Stimulated activated naive CD4-positive, alpha-beta T cell (primary cell): ENCODE measurements at places on chromosomes 16 and 17.

DNA sequence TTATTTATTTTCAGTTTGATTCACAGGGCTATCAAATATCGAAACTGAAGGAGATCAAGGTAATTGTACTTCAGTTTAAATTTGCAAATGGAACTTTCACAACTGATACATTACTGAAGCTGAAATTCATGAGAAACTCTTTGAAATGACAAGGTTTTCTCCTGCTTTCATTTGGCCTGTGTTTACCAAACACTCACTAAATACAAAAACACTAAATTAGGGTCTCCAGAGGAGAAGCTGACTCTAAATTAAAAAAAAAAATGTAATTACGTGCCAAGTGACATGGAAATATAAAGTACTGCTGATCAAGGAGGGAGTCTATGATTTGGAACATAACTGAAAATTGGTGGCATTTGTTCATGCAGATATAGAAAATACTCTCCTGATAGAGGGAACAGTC, 205.8 kb downstream of the CDH11 start:
- DNase-seq, result no peak

DNA sequence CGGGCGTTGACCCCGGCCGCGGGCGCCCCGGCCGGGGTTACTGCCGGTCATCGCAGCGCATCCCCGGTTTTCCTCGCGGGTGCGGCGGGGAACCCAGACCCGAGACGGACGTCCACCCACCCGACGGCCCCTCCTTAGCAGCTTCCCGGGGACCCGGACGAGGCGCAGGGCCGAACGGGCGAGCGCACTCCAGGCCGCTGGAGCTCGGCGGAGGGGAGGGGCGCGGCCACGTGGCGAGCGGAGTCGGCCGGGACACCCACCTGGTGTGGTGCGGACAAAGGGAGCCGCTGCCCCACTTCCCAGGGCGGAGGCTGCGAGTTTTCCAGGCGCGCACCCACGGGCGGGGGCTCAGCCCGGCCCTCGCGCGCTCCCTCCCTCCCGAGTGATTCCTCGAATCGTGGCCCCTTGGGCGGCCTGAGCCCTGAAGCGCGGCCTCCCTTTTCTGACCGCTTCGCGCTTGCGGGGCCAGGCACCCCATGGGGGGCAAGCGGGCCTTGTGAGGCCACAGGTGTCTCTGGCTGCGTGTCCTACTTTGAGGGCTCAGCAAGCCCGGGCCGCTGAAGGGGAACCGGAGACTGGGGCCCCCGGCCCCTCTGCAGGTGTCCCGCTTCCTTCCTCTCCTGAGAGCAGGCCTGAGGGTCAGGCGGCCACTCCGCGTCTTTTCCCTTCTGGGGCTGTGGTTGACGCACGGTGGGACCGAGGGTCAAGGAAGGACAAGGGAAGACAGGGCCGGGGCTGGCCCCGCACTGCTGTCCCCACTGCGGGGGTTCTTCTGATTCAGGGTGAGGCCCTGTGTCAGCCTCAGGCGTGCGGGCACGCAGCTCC, 1.1 kb upstream of the FASN start:
- peak; percentile 44 for DNase-seq

DNA sequence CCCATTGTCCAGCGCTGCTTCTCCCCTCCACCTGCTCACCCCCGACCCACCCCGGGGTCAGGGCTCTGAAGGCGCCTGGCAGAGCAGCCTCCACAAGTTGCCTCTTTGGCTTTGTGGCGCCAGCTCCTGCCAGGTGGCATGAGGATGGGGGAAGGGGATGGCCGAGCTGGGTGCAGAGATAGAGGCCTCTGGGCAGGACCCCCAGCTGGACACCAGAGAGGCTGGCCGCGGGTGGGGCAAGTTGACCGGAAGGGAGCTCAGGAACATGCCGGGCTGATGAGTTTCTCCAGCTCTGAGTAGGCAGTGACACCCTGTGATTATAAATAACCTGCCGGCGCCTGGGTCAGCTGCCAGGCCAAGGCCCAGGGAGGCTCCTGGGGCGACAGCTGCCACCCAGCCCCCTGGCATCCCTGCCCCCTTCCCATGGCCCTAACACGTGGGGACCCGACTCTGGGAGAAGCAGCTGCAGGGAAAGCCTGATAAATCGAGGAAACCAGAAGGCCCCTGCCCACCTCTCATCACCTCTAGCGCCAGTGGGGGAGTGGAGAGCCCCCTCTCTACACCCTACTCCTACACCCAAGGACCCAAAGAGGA, 729 bp downstream of the P2RX5 start:
- DNase-seq, result no peak

DNA sequence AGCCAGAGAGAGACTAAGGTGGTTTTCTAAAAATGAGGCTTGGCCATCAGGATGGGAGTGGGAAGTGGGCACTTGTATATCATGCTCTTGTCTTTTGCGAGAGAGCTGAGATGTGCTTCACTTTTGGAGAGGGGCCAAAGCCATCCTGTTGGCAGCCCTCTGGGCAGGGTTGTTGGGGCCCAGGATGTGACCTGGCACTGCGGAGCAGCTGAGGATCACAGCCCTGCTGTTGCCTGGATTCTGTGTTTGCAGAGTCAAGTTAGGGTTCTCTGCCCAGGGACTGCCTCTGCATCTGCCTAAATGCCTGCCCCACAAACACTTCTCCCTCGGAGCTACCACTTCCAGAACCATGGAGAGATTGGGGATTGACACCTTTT, 71.2 kb downstream of the PLD6 start:
- no peak for DNase-seq

- DNase-seq, result no peak
Measured at GRCh38 chr16:13587181-13587580, 332.8 kb upstream of the ERCC4 start.

- no peak for DNase-seq
Measured at GRCh38 chr17:62692721-62693431, 65.4 kb downstream of the MRC2 start.

DNA sequence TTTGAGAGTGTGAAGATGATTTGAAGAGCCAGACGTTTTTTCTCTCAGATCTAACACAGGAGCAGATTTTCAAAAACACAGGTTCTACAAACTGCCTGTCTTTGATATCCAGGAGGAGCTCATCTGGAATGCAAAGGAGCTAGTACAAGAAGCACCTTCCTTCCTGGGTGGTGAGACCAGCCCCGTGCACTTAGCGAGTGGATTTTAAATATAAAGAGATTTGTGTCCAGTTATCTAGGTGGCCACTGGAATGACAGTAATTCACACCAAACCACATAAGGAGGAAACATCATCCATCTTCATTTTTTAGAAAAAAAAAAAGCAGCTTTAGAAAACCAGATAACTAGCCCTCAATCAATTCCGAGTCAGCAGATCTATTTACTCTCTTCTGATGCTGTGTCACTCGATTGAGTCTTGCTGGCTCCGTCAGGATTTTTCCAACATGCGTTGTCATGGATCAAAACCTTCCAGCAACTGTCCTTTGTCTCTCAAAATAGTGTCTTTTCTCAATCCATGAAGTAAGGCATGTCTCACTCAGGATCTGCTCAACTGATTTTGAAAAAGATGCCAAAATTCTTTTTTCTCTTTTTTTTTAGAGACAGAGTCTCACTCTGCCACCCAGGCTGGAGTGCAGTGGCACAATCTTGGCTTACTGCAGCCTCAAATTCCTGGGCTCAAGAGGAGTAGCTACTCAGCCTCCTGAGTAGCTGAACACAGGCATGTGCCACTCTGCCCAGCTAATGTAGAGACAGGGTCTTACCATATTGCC, 451.2 kb upstream of the PSMD7 start:
- no peak for DNase-seq

DNA sequence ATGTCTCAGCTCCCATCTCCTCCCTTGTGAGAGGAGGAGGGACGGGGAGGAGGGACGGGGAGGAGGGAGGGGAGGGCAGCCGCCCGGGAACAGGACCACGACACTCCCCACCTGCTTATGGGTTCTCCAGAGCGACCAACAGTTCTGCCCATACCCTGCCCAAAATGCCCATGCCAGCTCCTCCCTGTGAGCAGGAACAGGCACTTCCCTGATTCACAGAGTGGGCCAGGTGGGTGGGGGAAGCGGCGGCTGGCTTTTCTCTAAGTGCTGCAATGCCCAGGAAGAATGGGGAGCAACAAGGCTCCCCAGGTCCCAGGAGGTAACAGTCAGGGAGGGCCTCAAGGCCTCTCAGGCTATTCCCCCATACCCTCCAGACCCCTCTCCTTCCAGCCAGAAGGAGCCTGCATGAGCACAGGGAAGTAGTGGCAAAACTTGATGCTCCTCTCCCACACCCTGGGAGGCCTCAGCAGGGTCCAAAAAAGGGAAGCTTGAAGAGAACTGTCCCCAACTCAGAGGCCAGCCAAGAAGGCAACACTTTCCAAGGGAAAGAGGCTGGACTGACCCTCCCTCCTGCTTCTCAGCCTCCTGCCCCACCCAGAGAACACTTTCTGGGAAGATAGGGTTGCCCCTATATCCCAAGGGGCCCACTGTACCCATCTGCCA, 53.8 kb downstream of the MYO18A start:
- no peak for DNase-seq

- no peak for DNase-seq
Measured at GRCh38 chr16:66617010-66617434, 12.5 kb downstream of the CMTM3 start.

GRCh38 chr16:11354733-11355574, 9.7 kb downstream of the RMI2 start:
- peak; percentile 82 for DNase-seq

GRCh38 chr16:53498984-53499383, 4.0 kb downstream of the AKTIP start:
- DNase-seq, result no peak

DNA sequence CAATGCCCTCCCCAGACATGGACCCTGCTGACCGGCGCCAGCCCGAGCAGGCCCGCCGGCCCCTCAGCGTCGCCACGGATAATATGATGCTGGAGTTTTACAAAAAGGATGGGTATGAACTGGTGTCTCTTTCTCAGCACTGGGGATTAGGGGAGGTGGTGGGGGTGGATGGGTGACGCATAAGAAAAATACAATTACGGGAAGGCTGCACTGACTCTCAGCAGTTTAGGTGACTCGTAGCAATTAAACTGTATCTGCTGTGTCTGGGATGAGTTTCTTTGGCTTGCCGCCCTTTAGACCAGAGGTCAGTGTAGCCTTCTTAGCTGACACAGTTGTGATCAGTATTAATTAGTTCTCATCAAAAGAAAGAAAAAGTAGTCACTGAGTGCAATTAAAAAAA, 59.0 kb downstream of the ELAC2 start:
- DNase-seq, result no peak

- DNase-seq, result no peak
Measured at GRCh38 chr16:52546291-52547003, 496 bp downstream of the TOX3 start.

GRCh38 chr17:31320241-31320640, 1.2 kb downstream of the EVI2A start:
- DNase-seq, result no peak

GRCh38 chr17:15514469-15514868, 47.0 kb upstream of the CDRT4 start:
- no peak for DNase-seq

DNA sequence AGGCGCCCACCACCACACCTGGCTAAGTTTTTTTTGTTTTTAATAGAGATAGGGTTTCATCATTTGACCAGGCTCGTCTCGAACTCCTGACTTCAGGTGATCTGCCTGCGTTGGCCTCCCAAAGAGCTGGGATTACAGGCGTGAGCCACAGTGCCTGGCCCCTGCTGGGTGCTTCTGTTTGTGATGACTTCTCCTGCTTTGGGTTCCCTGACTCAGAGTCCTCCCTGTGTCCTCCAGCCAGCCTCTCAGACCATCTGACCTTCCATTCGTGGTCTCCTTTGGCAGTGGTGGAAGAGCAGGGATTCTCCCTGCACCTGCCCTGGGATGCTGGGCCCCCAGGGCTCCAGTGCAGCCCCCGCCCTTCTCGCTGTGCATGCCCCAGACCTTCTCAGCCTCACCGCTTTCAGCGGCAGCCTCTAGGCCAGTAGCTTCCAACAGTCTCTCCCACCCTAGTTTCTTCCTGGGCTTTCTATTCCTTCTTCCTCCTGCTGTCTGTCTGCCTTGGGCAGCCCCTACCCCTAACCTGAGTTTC, 13.2 kb downstream of the BEAN1 start:
- DNase-seq, result no peak

DNA sequence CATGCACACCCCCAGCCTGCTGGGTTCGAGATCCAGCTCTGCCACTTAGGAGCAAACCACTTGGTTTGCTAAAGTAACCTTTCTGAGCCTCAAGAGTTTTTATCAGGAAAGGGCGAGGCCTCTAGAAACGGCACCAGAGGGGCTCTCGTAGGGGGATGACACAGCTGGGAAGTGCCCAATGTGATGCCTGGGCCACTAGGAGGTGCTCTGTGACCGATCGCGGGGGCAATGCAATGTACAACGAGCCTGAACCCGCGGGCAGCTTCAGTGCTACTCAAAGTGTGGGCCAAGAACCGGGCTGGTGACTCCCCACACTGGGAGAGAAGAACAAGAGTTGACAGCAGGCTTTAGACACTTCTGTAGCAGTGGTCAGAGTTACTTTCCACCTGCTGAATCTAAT, 9.4 kb downstream of the C16orf89 start:
- DNase-seq, result peak; percentile 21

- DNase-seq, result no peak
Measured at GRCh38 chr16:9097266-9098219, 6.1 kb downstream of the HAPSTR1 start.

DNA sequence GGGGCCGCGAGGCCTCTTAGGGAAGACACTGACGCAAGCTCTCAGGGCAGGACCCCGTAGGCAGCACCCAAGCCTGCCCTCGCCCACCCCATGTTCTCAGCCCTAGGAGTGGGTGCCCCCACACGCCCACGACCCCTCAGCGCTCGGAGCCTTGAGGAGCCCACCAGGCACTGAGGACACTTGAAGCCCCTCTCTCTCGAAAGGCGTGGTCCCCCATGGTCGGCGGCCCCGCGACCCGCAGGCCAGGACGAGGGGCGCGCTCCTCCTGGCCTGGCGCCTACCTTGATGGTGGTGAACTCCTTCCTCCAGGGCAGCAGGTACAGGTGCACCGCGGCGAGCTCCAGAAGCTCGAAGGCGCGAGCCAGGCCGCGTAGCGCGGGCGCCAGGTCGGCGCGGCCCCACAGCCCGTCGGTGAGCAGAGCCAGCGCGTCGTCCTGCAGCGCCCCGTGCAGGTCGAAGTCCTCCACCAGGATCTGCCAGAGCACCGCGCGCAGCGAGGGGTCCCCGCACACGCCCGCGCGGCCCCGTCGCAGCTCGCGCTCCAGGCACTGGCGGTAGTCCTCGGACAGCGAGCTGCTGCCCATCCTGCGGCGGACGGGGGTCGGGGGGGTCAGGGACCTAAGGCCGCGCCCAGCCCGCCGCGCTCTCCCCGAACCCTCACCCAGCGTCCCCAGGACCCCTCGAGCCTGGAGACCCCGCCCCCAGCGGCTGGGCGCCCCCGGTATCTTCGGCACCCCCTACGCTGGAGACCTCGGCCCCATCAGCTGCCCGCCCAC, 668 bp downstream of the SPATA2L start:
- DNase-seq, result peak; percentile 54

GRCh38 chr16:2609827-2610470, 72.1 kb downstream of the PDPK1 start:
- DNase-seq, result no peak

- DNase-seq, result no peak
Measured at GRCh38 chr17:40063187-40063771, 514 bp downstream of the THRA start.

GRCh38 chr17:11256877-11257276, 15.9 kb downstream of the SHISA6 start:
- no peak for DNase-seq

GRCh38 chr16:19835968-19836421, 48.7 kb downstream of the GPRC5B start:
- no peak for DNase-seq

- DNase-seq, result no peak
Measured at GRCh38 chr17:47742319-47743181, 9.5 kb downstream of the TBX21 start.
